ENCODE measurements at places on chromosomes 11 and 22. TPM values are rescaled to one million over a fixed set of nuclear protein-coding genes. Genes with fewer than 3 reads are reported as not detected.

Gene WBP2NL
- 0.16 TPM for total RNA-seq

Gene DUSP8
- 7.7 TPM for total RNA-seq

Gene ANO9
- 0.08 TPM for total RNA-seq

Gene PRRG4
- total RNA-seq, result 0.59 TPM

Gene PHF21B
- total RNA-seq, result 0.30 TPM

Gene PTGDR2
- total RNA-seq, result 3.0 TPM

Gene YPEL4
- 0.54 TPM for total RNA-seq

Gene CELF1
- 97.4 TPM for total RNA-seq

Gene ST14
- 1.8 TPM for total RNA-seq

Gene KCNK4
- not detected for total RNA-seq

Gene MEN1
- 8.6 TPM for total RNA-seq

Gene PNPLA3
- 0.22 TPM for total RNA-seq

Gene OR2AG1
- not detected for total RNA-seq

Gene RAG2
- not detected for total RNA-seq

Gene C22orf31
- total RNA-seq, result not detected

Gene OTOG
- not detected for total RNA-seq

Gene MMP10
- not detected for total RNA-seq

Gene KDM4E
- total RNA-seq, result not detected

Gene KCNJ4
- 16.6 TPM for total RNA-seq

Gene PHLDB1
- total RNA-seq, result 102 TPM

Gene FAM111B
- total RNA-seq, result 1.0 TPM

Gene OR4A16
- not detected for total RNA-seq

Gene TRIM49B
- not detected for total RNA-seq

Gene KCNJ11
- total RNA-seq, result 27.7 TPM

Gene LRRC32
- total RNA-seq, result 30.3 TPM

Gene OR5AS1
- not detected for total RNA-seq

Gene TSPAN32
- total RNA-seq, result 13.9 TPM

Gene ANKK1
- total RNA-seq, result not detected

Gene MS4A12
- total RNA-seq, result not detected

Gene DKK3
- total RNA-seq, result 520 TPM

Gene IRAG1
- total RNA-seq, result 4.5 TPM

Gene TRPM5
- not detected for total RNA-seq

Gene MAP6
- total RNA-seq, result 4.9 TPM

Gene CDCA5
- total RNA-seq, result 1.4 TPM

Gene PATE1
- total RNA-seq, result not detected

Gene BEST1
- total RNA-seq, result 1.3 TPM

Gene SCGB1C1
- not detected for total RNA-seq

Gene INPP5J
- total RNA-seq, result 15.4 TPM

Gene PCF11
- 25.3 TPM for total RNA-seq

Gene MOGAT2
- 0.13 TPM for total RNA-seq

Gene NEFH
- 0.16 TPM for total RNA-seq

Gene DGKZ
- 65.8 TPM for total RNA-seq

Gene IGSF9B
- 38.9 TPM for total RNA-seq

Gene FGF19
- not detected for total RNA-seq

Gene PGR
- total RNA-seq, result 7.9 TPM

Gene KCNE3
- total RNA-seq, result 2.6 TPM

Gene CYP2D6
- not detected for total RNA-seq

Gene OR4P4
- total RNA-seq, result not detected

Gene PDGFB
- total RNA-seq, result 16.2 TPM

Gene KIF18A
- 0.16 TPM for total RNA-seq

Gene PANX2
- total RNA-seq, result 0.43 TPM

Data from Right ventricle myocardium superior (tissue), 1 donor.